ENCODE measurements at places on chromosomes 7 and 10. TPM values are rescaled to one million over a fixed set of nuclear protein-coding genes. Genes with fewer than 3 reads are reported as not detected.

Gene LLCFC1
- not detected for total RNA-seq

DNA sequence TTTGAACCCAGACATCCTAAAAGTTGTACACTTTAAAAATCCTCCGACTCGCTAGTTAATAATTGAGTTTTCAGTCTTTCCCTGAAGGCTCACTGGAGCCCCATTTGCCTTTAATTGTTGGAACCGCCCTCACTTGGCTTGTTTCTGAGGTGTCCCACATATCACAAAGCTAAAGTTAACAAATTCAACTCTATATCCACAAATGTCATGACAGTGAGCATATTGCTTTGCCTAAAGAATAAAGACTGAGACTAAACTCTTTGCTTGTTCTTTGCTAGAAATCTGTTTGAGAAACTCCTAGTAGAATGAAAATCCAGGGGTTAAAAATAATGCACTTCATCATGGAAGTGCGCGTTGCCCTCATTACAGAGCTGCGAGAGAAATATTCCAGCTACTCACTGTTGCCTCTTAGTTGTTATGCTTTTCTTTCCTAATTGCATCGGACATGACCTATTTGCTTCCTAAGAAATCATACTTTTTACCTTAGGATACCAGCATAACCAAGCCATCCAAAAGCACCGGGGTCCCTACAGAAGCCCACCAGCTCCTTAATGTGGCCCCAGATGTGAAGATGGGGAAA, 752 bp downstream of the THSD7A start:
- no peak for DNase-seq

- DNase-seq, result no peak
Observed at GRCh38 chr10:128063736-128064107, 62.5 kb downstream of the MKI67 start.

Gene INSYN2A
- total RNA-seq, result 0.08 TPM

DNA sequence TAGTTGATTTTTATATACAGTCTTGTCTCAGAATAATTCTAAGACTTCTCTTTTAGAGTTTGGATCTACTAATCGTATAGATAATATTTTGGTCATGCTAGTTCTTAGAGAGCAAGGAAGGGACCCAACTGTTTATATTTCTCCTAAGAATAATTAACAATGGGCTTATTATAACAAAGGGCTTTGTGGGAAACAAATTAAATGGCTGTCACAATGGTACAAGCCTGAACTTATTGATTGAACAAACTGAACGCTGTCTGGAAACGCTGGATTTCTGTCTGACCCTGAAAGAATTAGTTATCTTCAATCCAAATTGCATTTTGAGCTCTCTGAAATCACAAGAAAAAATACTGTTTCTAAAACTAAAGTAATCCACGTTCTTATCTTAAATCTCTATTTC, 56.8 kb downstream of the CSTF2T start:
- no peak for DNase-seq

- no peak for DNase-seq
Observed at GRCh38 chr7:91187061-91187460, 77.2 kb upstream of the FZD1 start.

Gene RAB19
- total RNA-seq, result 0.72 TPM

Gene DENND2A
- 2.2 TPM for total RNA-seq

DNA sequence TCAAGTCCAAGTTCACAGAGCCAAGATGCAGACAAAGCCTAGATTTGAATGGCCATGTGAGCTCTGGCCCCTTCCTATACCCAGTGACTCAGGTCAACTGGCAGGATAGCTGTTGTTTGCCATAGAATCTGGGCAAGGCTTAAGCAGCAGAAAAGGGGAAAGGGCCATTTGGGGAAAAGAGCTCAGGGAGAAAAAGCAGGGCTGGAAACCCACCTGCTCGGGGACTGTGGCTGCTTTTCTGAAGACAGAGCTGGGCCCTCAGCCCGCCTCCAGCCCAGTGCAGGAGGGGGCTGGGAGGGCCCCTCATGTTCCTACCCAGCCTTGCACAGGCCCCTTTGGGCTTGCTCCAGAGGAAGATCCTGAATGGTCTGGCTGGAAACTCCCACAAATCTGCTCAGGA, 32.6 kb upstream of the HABP2 start:
- DNase-seq, result peak; percentile 49

DNA sequence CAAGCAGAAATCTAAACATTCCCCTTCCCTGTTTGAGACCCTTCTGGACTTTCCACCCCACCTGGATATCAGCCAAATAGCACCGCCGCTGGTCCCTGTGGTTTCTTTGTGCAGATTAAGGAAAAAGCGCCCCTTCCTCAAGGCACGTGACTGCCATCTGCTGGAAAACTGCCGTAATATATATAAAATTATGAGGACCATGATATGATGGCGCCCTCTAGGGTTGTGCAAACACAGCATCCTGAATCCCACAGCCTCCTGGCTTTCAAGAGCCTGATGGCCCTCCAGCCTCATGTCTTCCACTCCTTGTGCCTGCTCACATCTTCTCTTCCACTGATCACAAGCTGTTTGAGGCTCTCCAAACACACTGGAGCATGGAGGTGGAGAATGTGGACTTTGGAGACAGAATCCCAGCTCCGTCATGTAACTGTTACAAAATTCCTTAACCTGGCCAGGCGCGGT, 121.3 kb downstream of the MYL10 start:
- no peak for DNase-seq

DNA sequence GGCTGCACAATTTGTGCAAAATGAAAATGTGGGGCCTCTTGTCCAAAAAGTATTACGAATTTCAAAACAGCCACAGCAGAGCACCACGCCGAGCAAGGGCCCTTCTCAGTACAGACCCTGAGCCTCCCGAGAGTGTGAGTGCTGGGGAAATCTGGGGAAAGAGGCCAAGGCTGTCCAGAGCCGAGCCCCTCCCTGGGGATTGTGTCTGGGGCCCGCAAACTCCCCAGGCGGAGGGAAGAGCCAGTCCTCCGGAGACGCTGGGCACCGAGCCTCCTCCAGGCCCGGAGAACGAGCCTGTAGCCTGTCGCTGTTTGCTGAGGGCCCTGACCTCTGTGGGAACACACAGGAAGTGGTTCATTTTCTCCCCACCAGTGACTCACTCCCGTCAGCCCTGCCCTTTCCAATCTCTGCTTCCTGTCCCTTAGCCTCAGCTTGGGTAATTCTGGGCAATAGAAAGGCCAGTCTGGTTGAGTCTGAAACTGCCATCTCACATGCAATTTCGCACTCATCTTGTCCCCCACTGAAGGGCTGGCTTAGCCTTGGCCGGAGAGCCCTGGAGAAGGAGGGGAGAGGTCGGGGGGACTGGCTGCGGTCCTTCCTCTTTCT, 19.5 kb upstream of the GNA12 start:
- peak; percentile 94 for DNase-seq

Gene HOXA4
- total RNA-seq, result 1.3 TPM

DNA sequence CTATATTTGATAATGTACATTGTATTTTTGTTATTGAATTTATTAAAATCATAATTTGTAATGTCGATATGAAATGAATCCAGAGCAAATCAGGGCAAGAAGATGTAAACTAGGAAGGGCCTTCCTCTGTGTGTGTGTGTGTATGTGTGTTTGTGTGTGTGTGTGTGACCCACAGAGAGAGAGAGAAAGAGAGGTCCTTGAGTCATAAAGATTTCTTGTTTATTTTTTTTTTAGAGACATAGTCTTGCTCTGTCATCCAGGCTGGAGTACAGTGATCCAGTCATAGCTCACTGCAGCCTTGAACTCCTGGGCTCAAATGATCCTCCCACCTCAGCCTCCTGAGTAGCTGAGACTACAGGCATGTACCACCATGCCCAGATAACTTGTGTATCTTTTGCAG, 50.7 kb downstream of the INPP5F start:
- no peak for DNase-seq

DNA sequence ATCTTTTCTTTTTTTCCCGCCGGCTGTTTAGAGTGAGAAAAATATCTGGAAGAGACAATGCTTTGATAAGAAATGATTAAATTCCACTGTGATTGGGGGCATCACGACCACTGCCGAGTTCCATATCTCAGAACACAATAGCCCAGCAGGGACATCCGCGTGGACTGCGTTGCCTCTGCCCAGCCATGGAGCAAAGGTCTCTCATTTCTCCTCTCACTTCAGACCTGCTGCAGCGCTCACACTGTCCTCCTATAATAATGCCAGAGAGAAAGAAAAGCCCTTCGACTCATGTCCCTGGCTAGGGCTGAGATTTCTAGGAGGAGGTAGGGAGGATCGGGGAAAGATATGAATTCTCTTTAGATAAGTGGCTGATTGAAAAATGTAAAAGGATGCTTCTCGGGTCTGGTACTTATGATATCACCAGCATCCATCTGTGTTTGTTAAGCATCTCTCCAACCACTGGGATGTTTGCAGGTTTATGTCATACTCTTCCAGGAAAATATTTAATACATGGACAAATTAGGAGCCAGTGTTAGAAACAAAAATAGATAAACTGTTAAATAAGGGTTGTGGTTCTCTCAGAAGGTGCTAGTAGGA, 472.9 kb upstream of the AKR1E2 start:
- DNase-seq, result no peak

Gene CALML3
- 181 TPM for total RNA-seq

Gene PAX4
- not detected for total RNA-seq

GRCh38 chr7:158273138-158273651, 314.4 kb downstream of the PTPRN2 start:
- DNase-seq, result peak; percentile 50

Gene PSTK
- total RNA-seq, result 2.3 TPM

DNA sequence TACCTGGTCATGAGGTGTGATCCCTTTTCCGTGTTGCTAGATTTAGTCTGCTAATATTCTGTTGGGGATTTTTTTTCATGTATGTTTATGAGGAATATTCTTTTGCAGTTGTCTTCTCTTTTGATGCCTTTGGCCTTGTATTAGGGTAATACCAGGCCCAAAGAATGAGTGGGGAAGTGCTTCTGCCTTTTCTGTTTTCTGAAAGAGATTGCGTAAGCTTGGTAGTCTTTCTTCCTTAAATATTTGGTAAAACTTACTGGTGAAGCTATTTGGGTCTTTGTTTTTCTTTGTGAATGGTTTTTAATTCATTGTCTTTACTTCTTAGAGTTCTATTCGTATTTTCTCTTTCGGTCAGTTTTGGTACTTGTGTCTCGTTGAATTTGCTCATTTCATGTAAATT, 51.1 kb downstream of the SHH start:
- DNase-seq, result no peak

GRCh38 chr10:27392606-27393005, 111.5 kb upstream of the RAB18 start:
- no peak for DNase-seq

GRCh38 chr7:113768387-113768786, 150.4 kb downstream of the PPP1R3A start:
- no peak for DNase-seq

Gene MTPN
- total RNA-seq, result 77.6 TPM

- DNase-seq, result no peak
Observed at GRCh38 chr10:3442451-3442990, 269.9 kb upstream of the PITRM1 start.

Gene LIPK
- 60.3 TPM for total RNA-seq

Gene ANXA8L1
- total RNA-seq, result 232 TPM

- no peak for DNase-seq
Observed at GRCh38 chr10:84608126-84608525, 279.7 kb downstream of the CCSER2 start.

Gene GNAT3
- not detected for total RNA-seq

GRCh38 chr10:4526311-4526731, 299.7 kb upstream of the AKR1E2 start:
- no peak for DNase-seq

DNA sequence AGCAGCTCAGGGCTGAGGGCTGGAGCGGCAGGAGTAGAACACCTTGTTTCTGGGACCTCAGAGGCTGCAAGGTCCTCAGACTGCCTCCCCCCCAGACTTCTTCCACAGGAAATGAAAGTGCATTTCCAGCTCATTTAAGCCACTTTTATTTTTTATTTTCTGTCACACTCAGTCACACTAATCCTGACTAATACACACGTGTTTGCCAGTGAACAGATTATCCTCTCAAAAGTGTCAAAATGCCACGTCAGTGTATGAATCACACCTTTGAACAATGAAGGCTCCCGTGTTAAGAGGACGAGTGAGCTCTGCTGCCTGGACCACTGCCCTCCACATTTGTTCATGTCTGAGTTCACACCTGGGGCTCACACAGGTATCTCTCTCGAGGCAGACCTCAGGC, 488.5 kb downstream of the DNAJB6 start:
- DNase-seq, result no peak
